ENCODE measurements at places on chromosomes 6 and 20.

DNA sequence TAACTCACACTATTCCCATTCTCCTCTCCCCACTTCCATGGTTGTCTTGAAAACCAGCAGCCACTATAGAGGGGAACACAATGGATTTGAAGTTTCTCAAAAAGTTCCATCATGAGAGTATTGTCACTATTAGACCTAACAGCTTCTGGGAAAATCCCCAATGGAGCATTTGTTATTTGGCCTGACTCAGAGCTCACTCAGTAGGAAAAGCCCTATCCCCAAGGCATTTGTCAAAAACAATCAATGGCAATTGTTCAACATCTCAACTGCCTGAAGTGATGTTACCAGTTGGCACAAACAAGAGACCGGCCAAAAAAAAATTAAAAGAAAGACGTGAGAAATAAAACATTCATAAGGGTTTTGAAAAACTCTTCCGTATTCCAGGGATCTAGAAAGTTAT, 98.8 kb downstream of the MYLK4 start:
- DNase-seq, result no peak

DNA sequence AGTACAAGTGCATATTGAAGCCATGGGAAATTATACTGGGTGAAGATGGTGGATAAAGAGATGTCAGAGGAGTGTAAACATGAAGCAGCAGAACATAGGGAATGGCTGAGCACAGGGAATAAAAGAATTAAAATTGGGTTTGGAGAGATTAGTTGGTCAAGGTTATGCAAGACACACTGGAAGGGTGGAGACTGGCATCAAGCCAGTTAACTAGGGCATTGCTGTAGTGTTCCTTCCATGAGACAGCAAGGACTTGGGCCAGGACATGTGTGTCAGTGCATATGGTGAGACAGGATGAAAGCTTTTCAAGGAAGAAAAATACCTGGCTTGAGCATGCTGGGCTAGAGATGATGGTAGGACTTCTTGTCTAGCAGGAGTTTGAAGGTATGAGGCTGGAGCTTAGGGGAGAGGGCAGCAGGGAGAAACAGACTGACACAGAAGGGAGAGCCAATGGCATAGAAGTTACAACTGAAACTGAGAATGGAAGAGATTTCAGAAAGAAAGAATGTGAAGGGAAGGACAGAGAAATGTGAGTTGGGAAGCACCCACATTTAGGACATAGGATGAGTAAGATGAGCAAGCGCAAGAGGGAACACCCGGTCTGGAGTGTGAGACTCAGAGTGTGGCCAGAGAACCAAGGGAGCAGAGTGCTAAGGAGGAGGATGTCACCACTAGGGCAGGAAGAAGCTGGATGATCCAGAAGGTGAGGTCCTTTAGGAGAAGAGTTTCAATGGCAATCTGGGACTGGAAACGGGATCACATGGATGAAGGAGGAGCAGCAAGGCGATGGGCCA, 14.5 kb upstream of the TMEM170B start:
- DNase-seq, result no peak

- DNase-seq, result no peak
These were observed 691 bp downstream of the ATRN start for GRCh38 chr20:3471397-3472021.

- DNase-seq, result no peak
These were observed 487.2 kb downstream of the QKI start for GRCh38 chr6:163901681-163902080.

DNA sequence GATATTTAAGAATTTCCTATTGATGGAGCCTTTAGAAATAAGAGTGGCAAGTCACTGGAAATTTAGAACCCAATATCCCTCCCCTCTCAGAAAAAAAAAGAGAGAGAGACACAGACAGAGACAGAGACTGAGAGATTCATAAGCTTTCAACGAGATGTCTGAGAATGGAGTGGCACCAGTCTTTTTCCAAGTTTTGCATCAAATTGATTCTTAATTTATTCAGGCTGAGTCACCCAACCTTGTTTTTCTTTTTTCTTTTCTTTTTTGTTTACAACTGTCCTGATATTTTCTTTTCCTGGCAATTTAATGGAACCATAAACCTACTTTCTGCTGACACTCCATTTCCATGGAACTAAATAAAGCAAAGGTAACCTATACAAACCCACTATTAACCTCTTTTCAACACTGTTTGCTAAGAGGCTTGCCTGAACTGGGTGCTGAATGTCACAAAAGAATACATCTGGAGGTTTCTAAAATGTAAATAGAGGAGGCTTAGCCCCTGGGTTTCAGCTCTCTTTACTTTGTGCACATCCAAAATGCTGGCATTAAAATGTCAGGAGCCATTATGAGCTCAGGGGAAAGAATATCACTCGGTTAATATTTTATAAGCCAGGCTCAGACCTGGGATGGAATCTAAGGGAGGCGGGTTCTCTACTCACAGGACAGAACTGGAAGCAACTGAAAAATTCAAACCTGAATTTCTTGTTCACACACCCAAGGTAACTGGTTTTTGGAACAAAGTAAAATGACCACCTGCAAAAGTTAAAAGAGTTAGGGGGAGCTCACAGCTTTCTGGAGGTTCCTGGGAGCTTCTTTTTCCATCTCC, 100.8 kb downstream of the BFSP1 start:
- no peak for DNase-seq

- no peak for DNase-seq
These were observed 43.1 kb downstream of the SYNJ2 start for GRCh38 chr6:158024566-158025297.

GRCh38 chr20:64069614-64070243, 6.7 kb downstream of the TCEA2 start:
- peak; percentile 67 for DNase-seq

- DNase-seq, result no peak
These were observed 33.0 kb upstream of the POU5F1 start for GRCh38 chr6:31203345-31203979.

DNA sequence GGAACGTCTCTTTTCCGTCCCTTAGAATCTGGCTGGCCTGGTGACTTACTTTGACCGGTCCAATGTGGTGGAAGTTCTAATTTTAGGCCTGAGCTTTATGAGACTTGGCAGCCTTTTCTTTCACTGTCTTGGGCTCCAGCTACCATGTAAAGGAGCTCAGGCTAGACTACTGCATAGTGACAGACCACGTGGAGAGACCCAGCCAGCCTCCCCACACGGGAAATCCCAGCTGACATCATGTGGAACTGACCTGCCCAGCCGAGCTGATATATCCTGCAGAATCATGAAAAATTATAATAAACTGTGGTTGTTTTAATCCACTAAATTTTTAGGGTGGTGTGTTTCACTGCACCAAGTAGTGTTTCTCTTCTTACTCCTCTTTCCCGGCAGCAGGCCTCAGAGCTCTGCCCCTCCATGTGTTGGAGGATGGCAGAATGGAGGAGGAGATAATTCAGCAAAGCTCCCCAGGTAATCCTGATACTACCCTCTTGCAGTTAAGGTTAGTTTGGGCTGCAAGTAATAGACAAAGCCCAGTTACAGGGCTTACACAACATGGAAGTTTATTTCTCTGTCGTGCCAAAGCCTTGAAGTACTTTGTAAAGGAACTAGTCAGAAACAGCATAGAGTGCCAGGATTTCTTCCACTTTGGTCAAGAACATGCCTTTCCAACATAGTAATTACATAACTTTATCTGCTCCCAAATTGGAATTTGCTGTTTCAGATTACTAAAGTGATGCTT, 87.5 kb downstream of the SH3BGRL2 start:
- no peak for DNase-seq

DNA sequence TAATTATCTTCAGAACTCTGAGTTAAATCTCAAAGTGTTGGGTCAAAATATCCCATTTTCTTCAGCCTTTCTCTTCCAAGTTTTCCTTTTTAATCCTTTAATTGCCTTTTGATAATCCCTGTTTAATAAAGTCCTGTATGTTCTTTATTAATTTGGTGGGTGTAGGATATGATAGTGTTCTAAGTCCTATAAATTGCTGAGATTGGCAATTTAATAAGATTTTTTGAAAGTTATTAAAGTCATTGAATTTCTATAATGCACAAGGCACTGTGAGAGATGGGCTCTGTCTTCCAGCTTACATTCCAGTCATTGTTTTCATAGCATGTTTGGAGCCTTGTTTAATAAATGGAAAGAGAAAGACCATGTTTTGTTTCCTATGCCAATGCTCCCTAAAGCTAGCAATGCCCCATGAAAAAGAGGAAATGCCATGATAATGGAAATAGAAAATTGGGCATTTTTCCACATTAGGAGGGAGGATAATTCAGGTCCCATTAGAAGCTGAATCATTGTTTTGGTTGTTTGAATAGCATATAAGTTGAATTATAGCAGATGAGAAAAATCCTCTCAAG, 404.8 kb downstream of the CD109 start:
- DNase-seq, result no peak

GRCh38 chr6:88749849-88750248, 213.6 kb downstream of the RNGTT start:
- no peak for DNase-seq

- DNase-seq, result no peak
These were observed 9.7 kb downstream of the GNAS-AS1 start for GRCh38 chr20:58840816-58841538.

DNA sequence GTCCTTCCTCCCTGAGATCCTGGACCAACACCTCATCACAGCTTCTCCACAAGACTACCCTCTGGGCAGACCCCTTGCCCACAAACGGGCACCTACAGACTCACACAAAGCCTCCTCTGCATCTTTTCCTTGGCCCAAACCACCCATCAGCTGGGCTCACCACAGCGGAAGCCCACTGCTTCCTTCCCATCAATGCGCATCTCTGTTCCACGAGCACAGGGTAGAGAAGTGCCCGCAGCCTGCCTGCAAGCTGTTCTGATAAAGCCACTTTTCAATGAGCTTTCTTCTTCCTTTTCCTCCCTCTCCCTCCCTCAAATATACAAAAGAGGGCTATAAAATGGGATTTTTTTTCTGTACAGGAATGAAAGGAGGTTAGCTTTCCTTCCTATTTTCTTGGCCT, 111.2 kb downstream of the NFATC2 start:
- DNase-seq, result peak; percentile 32

DNA sequence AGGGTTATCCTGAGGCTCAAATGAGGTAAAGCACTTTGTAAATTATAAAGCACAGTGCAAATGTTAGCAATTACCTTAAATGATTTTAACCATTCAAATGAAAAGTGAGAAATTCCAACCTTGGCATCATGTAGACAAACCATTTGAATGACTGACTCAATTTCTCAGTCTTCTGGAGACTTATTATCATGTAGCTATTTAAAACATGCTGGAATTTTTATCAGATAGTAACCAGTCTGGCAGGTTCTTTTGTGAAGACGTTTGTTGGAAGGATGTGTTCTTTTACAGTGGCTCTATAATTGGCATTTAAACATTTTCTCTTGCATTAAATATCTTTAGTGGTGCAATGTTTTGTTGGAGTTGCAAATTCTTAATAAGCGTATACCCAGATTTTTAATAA, 386.6 kb downstream of the NKAIN2 start:
- DNase-seq, result no peak

DNA sequence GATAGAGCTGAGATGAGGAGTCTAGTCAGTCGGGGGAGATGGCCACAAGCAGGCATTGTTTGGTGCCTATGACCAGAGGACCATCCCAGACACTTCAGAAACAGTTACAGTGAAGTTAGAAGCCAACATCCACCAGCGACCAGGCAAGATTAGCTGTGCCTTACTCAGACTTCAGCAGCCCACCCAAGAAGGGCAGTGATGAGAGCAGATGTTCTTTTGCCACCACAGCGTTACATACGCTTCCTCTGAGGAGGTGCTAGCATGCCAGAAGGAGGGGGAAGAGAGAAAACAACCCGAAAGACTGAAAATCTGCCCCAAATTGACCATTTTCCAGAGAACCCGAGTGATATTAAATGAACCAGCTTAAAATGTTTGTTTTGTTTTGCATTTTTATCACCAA, 186.8 kb downstream of the PRL start:
- DNase-seq, result no peak

- no peak for DNase-seq
These were observed 18.4 kb downstream of the SERAC1 start for GRCh38 chr6:158149641-158150040.

DNA sequence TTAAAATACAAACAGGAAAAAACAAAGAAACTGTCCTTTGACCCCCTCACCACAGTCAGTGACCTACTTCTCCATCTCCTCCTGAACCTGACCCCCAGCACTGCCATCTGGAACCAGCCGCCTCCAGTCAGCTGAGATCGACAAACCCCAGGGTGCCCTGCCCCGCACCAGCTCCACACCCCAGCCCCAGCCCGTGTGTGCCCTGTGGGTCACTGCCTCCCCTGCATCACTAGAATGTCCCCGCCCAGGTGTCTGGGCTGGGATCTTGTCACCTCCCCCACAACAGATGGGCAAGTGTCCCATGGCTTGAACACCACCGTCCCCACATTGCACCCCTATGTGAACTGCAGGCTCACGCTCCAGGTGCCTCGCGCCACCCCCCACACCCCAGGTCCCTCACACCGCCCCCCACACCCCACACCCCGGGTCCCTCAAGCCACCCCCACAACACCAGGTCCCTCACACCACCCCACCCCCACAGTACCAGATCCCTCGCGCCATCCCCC, 13.3 kb downstream of the TAF4 start:
- no peak for DNase-seq

DNA sequence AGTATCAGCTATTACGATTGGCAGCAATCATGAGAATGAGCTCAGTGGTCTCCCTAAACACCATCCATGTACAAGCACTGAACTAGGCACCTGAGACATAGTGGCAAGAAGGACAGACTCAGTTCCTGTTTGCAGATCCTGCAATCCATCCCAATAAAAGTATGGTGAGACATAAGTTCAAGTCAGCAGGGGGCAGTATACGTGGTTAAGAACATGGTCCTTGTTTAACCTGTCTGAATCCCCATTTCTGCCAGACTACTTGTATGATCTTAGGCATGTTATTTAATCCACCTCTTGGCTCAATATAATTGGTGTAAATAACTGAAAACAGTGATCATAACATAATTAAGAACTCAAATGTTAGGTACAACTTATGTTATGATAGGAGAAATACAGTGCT, 33.2 kb upstream of the PNISR start:
- DNase-seq, result no peak

- no peak for DNase-seq
These were observed 3.7 kb upstream of the TMEM200A start for GRCh38 chr6:130362128-130362527.

GRCh38 chr6:181049-181654, 111.1 kb upstream of the DUSP22 start:
- DNase-seq, result no peak

DNA sequence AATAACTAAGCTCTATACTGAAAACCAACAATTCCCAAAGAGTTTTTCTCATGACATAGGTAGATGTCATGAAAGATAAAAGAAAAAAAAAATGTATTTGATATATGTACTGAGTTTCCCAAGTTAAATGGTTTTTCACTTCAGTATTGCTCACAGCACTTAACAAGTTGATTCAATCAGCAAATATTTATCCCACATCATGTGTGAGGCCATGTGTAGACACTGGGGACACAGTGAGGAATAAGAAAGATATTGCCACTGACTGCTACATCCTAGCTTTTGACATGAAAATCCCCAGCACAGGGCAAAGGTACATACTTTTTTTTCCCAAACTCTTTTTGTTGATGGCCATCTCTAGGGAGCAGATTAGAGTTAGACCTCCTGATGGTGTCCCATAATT, 25.3 kb downstream of the SPTLC3 start:
- DNase-seq, result no peak

- no peak for DNase-seq
These were observed 43.3 kb downstream of the IRAK1BP1 start for GRCh38 chr6:78910591-78911171.
